T47D (cell line): ENCODE measurements at places on chromosomes 4 and X.

DNA sequence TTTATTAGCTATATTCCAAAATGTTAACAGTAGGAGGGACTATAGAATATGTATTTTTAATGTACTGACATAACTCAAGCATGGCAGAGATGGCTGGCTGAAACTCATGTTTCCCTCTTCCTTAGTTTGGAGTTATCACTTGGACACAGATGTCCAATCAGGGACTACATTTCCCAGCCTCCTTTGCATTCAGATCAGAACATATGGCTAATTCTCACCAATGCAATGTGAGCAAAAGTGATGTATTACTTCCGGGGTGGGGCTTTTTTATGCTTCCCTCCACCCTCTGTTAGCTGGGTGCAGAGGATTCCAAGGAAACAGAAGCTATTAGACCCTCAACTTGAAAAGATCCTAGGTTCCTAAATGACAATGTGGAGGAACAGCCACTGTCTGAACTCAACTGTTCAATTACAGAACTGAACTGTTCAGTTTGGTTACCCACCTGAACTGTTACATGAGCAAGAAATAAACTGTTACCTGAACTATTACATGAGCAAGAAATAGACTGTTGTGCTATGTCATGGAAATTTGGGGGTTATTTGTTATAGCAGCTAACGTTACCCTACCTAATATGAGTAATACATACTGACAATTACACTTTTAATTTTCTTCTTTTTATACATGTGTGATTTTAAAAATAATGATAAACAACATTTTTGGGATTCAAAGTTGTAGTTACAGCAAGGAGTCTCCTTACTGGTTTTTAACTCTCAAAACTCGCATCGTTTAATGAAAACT lies 29.6 kb upstream of the ERVMER34-1 start:
- peak; percentile 49 for DNase-seq

DNA sequence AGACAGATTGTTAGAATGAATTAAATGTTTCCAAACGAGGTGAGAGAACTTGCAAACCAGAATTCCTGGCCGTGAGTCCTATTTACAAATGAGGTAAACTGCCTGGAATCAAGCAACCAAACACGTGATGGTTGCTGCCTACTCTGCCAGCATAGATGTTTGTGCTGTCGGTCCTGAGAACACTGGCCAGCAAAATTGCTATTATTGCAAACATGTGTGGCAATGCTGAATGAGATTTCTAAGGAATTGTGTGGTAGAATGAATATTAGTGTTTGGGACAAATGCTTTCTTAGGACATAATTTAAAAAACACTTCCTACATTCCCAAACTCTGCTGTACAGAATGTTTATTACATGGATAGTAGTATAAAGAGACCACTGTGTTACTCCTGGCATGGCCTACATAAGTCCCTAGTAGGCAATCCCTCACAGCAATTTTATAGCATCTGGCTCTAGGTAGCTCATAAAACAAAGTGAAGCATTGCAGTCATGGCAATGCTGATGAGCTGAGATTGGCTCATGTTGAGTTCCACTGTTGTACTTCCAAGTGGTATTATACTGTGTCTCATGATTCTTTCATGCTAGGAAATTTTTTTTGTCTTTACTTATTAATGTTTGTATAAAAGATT lies 605.2 kb upstream of the EPHA5 start:
- DNase-seq: peak; percentile 18

DNA sequence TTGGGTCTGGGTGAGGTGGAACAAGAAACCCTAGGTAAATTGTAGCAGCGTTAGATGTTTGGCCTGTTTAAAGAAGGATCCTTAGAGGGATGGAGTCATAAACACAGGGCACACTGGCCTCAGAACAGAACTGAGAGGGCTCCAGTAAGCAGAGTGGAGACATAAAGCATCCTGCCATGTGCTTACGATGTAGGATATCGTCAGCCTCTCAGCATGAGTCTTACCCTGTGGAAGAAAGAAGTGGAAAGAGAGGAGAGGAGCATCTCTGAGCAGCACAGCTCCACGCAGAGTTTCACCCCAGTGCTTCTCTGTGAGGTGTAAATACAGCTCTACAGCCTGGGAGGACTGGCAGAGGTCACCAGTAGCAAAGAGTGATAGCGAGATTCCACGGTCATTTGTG lies 27.8 kb upstream of the SORBS2 start:
- DNase-seq: no peak

DNA sequence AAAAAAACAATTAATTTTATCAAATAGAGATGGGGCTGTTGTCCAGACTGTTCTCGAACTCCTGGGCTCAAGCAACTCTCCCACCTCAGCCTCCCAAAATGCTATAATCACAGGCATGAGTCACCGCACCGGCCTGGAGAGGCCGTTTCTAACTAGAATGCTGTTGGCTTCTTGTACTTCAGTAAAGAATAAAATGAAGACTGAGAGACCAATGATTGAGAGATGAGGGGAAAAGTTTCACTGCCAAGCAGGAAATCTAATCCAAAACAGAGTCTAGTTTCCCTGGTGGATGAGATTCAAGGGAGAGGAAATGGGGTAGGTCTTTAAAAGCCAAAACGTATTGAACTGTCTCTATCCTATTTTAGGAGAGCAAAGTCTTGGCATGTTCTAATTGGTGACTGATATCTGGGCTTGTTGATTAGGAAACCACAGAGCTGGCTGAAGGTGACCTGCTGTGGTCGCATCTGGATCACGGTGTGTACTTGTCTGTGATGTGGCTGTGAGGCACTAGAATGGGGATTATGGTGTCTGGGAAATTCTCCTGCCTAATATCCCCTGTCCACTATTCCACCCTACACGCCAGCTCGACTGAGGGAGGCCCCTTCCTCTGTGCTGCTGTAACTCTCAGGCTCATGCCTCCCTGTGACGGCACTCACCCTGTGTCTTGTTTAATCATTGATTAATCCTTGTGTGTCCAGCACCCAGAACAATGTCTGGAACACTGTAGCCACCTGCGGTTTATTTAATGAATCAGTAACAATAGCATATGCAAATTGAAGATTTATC lies 15.0 kb upstream of the TRIM2 start:
- DNase-seq: no peak

GRCh38 chr4:288891-289290 lies 16.4 kb downstream of the ZNF732 start:
- no peak for DNase-seq

DNA sequence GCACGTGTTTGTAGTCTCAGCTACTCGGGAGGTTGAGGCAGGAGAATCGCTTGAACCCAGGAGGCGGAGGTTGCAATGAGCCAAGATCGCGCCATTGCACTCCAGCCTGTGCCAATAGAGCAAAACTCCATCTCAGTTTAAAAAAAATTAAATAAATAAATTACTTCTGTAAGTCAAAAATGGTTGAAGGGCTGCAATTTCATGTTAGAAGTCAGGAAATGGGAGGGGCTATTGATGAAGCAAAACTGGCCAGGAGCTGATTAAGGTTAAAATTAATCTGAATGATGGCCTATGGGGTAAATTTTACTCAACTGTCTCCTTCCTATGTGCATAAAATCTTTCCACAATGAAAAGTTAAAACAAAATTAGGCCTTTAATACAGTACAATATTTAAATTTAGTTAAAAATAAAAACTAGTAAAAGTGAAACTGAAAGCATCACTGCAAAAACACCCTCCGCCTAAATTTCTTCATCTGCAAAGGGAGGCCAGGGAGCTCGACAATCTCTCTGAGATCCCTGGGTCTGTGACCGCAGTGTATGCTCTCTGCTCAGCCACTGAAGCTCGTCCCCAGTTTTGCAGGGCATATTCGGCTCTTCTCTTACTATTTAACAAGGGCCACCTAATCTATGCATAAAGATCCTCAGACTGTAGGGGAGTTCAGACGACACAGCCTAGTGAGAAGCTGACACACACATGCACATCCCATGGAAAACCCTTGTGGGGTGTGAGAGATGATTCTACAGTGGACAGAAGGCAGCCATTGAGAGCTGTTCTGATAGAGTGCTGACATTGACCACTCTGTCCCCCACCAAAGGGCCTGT lies 57.2 kb downstream of the IRF2 start:
- no peak for DNase-seq

- no peak for DNase-seq
These were observed 142.5 kb upstream of the TRAM1L1 start for GRCh38 chr4:117227925-117228324.

- no peak for DNase-seq
These were observed 8.3 kb downstream of the INTS6L start for GRCh38 chrX:135528756-135529155.

GRCh38 chrX:19772822-19773628 lies 114.4 kb downstream of the SH3KBP1 start:
- DNase-seq: no peak

GRCh38 chr4:126482311-126482710 lies 1150.4 kb upstream of the INTU start:
- DNase-seq: no peak

- DNase-seq: no peak
These were observed 953.4 kb upstream of the NDST4 start for GRCh38 chr4:116066711-116067245.

GRCh38 chr4:30718021-30718542 lies 2.1 kb upstream of the PCDH7 start:
- DNase-seq: no peak

DNA sequence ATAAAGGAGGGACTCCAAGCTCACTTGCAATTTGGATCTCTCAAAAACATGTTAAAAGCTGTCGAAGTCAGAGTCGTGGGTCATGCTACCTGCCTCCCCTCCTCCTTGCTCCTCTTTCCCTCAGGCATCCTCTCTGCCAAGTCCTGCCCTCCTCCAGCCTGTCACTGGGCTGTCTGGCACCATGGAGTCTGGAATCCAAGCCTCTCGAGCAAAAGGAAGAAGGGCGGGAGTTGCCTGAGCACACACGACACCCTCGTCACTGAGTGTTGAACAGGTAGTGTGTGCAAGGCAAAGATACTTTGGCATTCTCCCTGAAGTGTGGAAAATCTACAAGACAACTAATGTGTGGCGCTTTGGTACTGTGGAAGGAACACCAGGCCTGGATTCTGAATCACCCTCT lies 62.2 kb downstream of the HAUS3 start:
- DNase-seq: no peak

DNA sequence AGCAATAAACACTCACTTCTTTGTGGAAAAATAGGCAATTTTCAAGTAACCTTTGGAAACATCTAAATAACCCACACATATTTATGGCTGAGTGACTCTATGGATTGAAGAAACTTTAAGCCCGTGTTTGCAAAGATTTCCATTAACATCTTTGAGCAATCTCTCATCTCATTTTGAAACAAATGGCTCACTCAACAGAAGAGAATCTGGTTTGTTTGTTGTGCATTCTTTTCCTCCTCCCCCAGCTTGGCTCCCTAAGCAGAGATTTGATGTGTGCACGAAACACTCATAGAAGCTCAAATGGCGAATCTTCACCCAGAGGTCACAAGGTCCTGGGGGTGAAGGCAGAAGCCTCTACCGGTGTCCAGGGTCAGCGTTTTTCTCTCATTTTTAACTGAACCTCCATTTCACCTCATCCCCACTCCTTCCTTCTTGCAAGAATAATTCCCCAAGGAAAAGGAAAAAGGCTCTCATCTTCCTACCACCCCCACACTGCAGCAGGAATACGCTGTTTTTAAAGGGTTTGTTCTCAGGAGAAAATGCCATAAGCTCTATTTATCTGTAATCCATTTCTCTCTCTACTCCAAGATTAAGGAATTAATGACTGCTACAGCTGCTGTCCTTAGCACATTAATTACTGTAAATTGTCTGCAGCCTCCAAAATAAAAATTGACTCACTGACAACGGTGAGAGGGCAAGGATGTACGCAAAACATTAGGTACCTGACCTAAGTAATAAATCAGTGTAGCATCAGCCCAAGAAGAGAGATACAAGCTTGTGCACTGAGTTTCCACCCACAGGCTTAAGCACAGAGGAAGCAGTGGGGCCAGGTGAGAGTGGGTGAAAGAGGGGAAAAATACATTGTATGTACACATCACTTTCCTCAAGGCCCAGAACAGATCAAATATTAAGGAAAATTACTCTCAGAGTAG lies 307.6 kb upstream of the NOCT start:
- DNase-seq: no peak

DNA sequence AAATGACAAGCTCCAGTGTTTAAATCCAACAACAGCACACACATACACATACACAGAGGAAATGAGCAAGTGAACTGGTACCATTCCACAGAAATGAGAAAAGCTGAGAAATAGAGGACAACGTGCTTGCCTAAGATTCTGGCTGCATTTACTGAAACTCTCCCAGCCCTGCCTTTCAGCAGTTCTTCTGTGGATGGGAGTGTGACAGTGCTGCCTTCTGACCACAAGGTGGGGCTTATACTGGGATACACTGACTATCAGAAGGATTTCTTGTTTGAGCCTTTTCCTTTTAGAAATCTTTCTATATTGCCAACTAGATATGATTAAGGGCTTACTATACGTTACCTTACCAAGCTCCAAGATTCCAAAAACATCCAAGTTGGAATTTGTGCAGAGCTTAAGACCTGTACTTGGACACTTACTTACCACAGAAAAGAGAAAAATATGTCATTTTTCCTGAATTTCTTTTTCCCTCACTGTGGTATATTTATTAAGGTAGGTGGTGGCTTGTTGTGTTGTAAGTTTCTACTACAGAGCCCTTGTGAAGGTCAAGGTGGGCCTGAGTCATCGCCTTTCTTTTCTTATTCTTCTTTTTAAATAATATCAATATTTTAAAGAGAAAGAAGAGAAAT lies 10.7 kb upstream of the CXCL8 start:
- DNase-seq: peak; percentile 57

DNA sequence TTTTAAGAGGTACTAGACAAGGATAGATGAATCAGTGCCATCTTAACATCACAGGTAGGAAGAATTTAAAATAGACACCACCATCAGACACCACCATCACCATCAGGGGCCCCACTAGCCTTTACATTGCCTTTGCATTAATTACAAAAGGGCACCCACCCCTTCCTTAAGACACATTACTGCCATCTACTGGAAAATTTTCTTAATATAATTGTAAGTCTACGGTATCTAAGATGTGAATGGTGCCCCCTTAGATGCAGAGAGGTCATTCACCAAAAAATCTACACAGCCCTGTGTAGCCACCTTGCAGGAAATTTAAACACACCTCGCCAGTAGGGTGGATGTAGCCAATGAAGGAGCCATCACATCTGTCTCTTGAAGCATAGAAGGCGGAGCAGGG lies 184.1 kb downstream of the MID1IP1 start:
- peak; percentile 16 for DNase-seq

DNA sequence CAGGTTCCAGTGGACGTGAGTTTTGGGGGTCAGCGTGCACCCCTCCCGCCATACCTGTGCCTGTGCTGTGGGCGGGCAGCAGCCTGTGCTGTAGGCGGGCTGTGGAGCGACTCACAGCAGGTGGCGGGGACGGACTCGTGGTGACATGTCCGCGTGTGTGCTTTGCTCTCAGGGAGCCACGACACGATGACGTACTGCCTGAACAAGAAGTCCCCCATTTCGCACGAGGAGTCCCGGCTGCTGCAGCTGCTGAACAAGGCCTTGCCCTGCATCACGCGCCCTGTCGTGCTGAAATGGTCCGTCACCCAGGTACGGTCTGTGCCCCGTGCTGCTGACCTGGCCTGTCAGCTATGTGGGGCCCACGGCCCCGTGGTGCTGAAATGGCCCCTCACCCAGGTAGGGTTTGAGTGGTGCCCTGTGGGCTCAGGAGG lies 7.4 kb downstream of the PLCXD1 start:
- no peak for DNase-seq
